ENCODE measurements at places on chromosomes 7 and 10.

DNA sequence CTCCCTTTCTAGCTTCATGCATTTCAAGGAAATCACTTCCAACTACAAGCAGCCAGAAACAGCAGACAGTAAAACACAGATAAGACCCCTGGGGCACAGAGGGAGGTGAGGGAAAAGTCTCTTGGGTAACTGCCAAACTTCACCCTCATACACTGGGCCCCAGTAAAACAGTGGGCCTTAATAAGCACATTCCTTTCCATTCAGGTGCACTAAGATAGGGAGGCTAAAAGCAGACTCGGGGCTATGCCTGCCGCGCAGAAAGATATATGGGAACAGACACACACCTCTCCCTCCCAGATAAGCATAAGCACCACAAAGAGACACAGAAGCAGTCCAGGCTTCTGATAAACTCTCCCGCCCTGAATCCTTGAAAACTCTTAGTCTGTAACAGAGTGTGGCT lies 117.0 kb downstream of the TYW1B start:
- DNase-seq, result no peak

DNA sequence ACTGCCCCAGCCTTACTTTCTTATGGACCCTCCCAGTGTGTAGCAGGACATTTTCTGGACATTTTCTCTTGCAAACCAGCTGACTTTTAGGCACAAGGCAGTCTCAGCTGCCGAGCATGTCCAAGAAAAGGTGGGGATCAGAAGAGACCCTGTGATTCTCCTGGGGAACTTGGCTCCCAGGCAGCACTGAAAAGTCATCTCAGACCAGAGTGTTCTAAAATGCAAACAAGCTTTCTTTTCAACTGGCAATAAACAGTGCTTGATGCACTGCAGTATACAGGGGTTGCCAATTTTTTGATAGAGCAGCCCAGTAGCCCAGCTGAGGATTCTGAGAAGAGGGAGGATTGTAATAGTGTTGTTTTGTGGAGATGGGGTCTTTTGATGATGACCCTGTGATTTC lies 168.0 kb upstream of the PHYHIPL start:
- no peak for DNase-seq

GRCh38 chr10:37379991-37380390 lies 254.6 kb downstream of the ANKRD30A start:
- peak; percentile 7 for DNase-seq

DNA sequence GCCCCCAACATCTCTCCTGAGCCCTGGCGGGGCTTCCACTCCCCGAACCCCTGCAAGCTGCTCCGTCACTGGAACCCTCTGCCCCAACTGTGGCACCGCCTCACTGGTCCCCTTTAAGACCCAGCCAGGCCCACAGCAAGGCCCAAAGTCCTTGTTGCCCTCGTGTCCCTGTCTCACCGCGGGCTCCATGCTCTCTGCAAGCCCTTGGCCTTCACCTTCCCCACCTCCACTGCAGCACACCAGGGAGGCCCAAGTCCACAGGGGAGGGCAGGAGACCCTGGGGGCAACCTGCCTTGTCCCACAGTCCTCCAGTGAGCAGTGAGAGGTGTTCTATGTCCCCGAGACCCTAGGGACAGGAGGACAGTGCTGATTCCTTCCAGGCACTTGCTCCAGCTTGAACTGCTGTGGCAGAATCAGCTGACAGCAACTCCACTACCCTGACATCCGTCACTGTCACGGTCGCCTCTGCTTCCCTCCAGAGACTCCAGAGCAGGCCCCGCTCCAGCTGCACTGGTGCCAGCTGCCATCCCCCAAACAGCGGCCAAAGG lies 105.3 kb downstream of the CYTH3 start:
- no peak for DNase-seq

DNA sequence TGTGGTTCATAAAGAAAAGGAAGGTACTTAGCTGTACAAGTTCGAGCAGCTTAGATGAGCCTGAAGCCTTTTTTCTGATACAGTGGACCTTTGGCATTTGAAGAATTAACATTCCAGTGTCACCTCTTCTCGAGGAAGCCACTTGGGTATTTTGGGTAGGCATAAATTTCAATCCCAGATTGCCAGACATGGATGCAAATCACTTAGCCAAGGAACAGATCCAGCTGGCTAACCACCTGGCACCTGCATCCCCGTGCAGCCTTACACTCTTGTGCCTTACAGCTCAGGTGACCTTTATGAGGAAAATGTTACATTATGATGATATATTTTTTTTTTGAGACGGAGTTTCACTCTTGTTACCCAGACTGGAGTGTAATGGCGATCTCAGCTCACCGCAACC lies 16.0 kb upstream of the ATOH7 start:
- no peak for DNase-seq

DNA sequence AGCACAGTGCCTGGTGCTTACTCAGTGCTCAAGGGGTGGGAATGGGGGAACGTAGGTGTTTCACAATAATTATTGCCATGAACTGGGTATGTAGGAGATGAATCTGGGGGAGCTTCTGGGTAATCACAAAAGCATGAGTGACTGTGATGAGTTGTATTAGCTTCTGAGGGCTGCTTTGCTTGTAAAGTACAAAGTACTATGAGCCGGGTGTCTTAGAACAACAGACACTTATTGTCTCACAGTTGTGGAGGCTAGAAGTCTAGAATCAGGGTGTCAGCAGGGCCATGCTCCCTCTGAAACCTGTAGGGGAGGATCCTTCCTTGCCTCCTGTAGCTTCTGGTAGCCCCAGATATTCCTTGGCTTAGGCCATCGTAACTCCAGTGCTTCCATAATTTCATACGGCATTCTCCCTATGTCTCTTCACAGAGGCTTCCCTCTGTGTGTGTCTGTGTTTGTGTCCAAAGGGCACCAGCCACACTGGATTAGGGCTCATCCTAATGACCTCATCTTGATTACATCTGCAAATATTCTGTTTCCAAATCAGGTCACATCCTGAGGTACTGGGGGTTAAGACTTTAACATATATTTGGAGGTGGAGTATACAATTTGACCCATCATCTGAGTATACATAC lies 84.8 kb upstream of the AGBL3 start:
- DNase-seq, result no peak

DNA sequence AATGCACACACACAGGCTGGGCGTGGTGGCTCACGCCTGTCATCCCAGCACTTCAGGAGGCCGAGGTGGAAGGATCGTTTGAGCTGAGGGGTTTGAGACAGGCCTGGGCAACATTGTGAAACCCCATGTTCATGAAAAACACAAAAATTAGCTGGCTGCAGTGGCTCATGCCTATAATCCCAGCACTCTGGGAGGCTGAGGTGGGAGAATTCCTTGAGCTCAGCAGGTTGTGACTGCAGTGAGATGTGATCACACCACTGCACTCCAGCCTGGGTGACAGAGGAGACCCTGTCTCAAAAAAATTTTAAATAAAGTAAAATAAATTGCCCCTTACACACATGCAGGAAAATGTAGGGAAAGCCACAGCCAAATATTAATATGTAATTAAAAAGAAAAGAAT lies 44.1 kb downstream of the RNF32 start:
- no peak for DNase-seq

DNA sequence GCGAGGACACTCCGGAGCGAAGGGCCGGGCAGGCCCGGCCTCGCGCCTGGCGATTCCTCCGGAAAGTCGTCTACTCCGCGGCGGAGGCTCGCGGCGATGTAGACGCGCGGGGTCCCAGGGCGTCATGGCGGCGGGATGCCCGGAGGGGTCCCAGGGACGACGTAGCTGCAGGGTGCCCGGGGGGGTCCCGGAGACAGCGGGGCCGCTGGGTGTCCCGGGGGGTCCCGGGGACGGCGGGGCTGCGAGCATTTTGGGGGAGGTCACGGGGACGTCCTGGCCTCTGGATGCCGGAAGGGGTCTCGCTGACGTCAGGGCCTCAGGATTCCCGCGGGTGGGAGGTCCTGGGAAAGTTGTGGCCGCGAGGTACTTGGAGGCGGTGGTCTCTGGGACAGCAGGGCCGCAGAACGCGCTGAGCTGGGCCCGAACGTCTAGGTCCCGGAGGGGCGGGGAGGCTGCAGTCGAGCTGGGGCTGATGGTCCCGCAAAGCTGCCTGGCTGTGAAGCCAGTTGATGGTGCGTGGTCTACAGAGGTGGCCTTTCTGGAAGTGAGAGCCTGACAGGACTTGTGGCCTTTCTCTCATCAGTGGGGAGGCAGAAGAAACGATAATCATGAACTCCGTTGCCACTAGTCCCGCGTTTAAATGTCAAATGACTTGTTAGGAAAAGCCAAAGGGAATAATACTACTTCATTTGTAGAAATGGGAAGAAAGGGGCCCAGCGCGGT lies 637 bp downstream of the HSPA14 start:
- DNase-seq, result peak; percentile 4

GRCh38 chr10:95860166-95860940 lies 47.4 kb upstream of the CC2D2B start:
- DNase-seq, result no peak

DNA sequence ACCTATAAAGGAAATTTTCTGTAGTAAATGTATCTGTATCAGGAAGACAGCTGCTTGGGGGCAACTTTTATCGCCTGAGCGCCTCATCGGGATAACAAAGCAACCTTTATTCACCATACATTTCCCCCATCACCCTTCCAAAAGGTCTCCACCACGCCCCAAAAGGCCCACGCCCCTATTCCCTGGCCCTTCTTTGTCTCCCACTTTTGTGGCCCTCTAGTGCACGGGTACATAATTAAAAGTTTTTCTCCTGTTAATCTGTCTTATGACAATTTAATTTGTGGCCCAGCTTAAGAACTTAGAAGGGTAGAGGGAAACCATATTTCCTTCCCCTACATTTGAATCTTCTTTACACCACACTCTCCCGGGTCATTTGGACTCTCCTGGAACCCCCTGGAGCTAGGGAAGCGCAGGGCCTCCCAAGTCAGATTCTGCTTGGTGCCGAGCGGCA lies 625 bp downstream of the RP9 start:
- DNase-seq, result peak; percentile 57

DNA sequence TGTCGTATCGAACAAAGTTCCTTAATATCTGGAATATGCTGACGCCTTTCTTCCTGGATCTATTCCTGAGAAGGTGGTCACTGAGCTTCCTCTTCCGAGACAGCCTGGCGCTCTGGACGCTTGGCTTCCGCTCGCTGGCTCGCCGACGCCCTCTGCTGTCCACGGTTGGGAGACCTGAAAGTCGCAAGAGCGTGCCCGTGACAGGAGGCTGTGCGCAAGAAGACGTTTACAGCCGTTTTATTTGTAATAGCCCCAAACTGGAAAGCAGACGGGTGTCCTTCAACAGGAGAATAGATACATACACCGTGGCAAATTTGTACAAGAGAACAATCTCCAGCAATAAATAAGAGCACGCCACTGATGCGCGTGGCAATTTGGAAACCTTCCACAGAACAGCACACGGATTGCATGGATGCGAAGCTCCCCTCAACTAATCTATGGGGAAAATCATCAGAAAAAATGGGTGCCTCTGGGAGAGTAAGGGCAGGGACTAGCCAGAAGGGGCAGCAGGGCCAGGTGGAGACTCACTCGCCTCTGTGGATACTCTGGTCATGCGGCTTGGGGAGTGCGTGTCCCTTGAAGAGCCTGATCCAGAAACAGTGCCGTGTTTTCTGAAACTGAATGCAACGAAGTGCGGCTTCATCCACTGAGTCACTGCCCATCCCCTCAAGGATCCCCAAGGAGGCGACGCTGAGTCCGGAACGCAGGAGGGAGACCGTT lies 41.5 kb upstream of the BNIP3 start:
- peak; percentile 67 for DNase-seq

DNA sequence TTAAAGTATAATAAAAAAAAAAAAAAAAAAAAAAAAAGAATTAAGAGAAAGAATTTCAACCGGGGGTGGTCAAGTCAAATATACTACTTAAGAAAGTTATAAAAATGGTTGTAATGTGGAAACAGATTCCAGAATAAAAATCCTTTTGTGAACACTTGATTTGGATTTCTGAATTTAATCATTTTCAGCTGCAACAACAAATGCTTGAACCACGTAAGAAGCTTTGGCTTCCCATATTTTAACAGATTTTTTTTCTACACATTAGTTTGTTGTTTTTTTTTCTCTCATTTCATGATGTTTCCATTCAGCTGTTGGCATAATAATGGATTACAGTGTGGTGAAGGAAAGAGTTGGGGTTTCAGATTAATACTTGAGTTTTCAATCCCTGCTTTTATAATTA lies 137.3 kb upstream of the AGR3 start:
- DNase-seq, result no peak

- DNase-seq, result no peak
Observed at GRCh38 chr7:33421429-33421828, 292.1 kb downstream of the BBS9 start.
